HuH-7 (cell line): ENCODE measurements at places on chromosomes 16 and 17.
A peak's percentile ranks its signal among the peaks of the same experiment; 100 is the strongest.

DNA sequence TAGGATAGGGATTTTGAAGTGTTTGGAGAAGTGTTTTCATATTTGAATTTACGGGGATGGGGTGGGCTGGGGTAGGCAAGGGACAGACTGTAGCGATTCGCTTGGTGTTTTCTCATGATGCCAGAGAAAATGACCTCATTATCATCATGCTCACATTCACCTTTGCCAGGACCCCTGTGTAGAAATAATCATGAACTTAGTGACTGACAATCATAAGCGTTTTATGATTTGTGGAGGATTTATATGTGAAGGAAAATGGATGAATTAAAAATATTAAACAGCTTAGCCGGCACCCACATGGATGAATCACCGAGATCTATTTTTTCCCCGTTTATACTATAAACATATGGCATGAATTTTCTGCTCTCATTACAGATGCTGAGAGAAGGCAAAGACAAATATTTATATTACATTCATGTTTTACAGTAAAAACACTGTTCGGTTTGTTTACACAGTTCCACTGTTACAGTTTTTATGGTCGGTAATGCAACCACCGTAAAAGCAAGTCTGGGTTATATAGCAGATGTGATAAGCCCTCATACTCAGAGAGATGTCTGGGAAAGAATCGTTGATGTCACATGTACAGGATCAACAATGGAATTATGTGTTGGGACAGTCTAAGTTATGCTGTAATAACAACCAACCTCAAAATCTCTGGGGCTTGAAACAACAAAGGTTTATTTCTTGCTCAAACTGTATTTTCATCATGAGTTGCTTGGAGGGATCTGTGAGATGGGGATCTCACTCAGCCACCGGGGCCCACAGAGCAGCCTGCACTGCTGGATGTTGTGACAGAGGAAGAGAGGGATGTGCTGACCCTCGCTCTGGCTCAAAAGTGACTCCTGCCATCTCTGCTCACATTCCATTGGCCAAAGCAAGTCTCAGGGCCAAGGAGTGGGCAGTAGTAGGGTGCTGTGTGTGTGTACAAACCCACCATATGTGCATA, 85.1 kb downstream of the WWOX start:
- DNase-seq, result peak; percentile 61

- no peak for DNase-seq
These were observed 2.3 kb downstream of the MAP3K3 start for GRCh38 chr17:63624531-63624880.

- DNase-seq, result no peak
These were observed 387 bp upstream of the SLC38A8 start for GRCh38 chr16:84042879-84043485.

GRCh38 chr17:39143552-39144093, 7.8 kb downstream of the PLXDC1 start:
- no peak for DNase-seq

DNA sequence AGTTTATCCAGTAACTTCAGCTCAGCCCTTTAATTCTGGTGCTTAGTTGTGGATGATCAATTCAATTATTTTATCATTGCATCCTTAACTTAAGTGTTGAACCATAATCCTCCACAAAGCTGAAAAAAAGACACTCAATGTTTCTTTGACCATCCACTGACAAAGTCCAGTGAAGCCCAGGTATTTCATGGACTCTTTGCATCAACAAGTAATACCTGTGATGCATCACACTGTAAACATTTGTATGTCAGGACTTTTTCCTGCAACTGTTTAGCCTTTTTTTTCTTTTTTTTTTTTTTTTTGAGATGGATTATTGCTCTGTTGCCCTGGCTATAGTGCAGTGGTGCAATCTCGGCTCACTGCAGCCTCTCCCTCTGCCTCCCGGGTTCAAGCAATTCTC, 6.6 kb upstream of the NFAT5 start:
- no peak for DNase-seq

DNA sequence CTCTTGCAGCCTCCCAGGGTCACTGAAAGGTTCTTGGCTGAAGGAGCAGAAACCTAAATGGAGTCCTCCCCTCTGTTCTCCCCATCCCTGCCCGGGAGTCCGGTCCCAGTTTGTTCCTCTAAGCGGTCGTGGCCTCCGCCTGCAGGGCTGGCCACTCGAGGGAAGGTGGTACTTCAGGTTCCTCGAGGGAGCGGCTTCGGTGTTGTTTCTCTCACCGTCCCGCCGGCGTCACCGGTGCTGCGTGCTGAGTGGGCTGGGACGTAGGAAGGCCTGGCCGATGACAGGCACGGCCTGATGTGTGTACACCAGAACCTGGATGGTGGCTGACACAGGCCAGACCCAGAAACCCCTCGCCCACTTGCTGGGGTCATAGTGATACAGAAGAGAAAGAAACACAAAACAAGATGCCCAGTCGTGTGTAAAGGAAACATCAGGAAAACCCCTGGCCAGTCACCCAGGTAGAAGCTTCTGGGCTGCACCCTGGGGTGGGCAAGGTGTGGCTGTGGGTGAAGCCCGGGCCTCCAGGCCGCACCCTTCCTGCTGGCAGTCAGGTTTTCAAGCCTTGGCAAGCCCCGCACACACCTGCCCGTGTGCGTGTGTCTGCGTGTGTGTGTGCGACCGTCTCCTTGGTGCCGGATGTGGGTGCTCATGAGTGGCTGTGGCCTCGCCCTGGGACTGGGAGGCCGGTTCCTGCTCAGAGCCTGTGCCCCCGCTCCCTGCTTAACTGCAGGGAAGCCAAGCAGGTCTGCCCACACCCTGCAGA, 52.0 kb downstream of the BAIAP2 start:
- no peak for DNase-seq

DNA sequence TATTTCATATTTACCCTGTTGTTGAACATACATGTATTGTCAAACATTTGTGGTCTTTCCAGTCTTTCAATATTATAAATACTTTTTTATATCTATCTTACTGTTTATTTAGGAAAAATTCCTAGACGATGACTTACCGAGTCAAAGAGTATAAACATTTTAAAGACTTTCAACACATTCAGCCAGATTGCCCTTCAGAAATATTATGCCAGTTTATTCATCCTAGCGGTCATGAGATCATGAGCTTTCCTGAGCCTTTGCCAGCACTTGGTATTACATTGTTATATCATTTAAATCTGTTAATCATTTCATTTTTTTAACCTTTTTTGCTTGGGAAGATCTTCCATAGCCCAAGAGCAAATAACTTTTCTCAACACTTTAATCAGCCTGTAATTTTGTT, 197.4 kb downstream of the SPECC1 start:
- DNase-seq, result no peak

DNA sequence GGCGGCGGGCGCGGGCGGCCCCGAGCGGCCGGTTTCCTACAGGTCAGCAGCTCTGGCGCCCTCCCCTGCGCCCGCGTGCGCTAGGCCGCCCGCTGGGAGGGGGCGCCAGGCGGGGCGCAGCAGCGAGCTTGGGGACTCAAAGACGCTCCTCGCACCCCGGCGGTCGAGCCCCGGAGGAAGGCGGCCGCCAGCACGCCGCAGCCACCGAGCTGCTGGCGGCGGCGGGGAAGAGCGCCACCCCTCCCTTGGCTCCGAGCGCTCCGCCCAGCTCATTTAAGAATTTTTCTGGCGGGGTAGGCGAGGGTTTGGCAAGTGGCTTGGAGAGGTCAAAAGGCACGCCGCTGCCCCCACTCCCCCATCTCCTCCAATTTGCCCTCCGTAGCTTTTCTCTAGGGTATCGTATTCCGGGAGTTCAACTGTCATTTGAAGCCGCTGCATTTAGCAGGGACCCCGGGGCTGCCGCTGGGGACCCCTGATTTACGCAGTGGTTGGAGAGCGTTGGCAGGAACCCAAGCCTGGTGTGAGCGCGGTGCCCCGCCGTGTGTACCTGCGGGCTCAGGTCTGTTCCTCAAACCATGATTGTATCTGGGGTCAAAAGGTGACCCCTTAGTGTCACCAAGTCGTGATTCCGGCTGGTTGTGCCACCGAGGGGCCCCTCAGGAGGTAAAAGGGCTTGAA, 59.5 kb upstream of the GSE1 start:
- peak; percentile 88 for DNase-seq

DNA sequence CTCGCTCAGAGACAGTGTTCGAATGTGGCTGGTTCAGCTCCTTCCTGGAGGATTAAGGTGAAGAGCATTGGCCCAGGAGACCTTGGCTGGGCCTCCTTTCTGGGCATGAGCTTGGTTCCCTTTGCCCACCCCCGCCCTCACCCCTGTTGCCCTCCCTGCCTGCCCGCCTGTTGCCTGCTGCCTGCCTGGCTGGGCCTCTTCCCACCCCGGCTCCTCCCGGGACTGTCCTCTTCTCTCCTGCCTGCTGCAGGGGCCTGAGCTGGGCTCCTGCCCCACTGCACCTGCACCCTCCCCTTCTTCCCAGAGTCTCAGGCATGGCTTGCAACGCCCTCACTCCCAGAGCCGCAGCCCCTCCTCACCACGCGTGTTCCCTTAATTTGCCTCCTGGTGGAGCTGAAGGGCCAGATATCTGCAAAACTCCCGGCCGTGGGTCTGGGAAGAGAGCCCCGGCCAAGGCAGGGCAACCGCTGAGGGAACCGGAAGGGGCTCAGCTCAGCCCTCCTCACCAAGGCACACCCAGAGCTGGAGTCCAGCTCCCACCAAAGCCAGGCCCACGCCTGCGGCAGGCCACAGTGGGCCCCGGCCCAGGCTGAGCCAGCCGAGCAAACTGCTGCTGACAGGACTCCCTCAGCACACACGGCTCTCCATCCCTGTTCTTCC, 31.2 kb downstream of the MNT start:
- peak; percentile 58 for DNase-seq

DNA sequence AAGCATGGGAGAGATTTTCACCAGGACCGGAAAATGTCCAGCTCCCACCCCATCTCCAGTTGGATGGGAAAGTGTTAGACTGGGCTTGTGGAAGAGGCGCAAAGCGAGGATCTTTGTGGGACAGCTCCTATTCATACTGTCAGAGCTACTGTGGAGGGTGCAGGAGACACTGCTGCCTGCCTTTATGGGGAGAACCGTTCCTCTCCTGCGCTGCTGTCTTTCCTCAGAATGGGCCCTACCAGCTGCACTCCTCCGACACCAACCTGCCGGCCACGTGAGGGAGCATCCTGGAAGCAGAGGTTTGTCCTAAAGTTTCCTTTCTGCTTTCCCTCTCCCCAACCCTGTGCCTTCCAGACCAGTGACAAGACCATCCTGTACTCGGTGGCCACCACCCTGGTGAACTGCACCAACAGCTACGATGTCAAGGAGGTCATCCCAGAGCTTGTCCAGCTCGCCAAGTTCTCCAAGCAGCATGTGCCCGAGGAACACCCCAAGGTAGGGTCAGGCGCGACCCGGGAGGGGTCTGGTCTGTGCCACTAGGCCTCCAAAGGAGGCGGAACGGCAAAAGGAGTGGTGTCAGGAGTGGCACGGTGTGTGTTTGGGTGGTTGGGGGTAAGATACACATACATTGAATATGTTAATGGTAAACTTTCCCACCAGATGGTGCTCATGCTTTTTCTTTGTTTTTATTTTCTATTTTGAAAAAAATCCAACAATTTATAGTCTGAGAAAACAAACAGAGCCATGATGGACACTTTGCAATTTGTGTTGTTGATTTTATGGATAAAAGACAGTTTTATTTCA, 23.0 kb downstream of the SLC35G3 start:
- DNase-seq, result no peak
